ENCODE measurements at places on chromosomes 11 and 22.

DNA sequence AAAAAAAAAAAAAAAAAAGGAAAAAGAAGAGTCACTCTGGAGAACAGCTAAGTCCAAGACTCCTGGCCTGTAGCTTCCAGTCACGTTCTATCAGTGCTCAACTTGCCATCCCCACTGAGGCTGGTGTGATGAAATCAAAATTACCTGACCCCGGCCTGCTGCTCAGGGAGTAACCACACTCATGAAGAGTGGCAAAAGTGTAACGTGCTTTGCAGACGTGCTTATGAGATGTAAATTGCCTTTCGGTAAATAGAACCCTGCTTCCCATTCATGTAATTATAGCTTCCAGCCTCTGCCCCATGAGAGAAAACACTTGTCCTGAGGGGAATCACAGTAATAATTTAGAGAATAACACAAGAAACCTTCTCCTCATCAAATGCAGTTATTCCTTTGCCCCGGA lies 28.2 kb upstream of the CHKA start:
- no peak for DNase-seq

GRCh38 chr22:49310354-49310753 lies 517.3 kb downstream of the BRD1 start:
- DNase-seq = no peak

DNA sequence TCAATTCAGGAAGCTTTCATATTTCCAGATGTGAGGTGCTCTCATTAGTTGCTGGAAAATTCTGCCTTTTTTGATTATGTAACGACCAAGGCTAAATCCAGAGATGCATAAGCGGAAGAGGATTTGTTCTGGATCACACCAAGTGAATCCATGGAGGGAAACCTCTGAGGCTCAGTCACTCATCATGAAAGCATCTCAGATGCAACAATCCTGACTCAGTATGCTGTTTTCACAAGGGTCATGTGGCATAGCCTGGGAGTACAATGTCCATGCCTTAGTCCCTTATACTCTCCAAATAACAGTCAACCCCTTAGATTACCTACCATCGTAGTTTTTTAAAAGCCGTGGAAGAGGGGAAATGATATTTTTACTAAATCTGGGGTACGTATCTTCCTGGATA lies 445.6 kb downstream of the NTM start:
- DNase-seq = no peak

GRCh38 chr11:10233581-10233980 lies 60.4 kb downstream of the SBF2 start:
- no peak for DNase-seq

DNA sequence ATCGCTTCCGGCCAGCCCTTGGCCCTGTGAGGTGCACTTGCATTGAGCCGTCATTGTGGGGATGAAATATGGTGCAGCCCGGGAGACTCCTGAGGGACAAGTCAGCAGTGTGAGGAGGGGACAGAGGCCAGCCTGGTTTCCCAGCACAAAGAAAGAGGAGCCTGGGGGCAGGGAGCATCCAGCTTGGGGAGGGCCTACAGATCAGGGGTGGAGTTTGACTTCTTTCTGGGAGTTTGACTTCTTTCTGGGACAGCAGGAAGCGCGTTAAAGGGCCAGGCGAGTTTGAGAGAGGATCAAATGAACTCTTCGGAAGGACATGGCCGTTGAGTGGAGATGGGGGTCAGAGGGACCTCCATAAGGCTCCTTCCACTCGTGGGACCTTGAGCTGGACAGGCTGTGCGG lies 91.9 kb downstream of the LRRC32 start:
- no peak for DNase-seq

DNA sequence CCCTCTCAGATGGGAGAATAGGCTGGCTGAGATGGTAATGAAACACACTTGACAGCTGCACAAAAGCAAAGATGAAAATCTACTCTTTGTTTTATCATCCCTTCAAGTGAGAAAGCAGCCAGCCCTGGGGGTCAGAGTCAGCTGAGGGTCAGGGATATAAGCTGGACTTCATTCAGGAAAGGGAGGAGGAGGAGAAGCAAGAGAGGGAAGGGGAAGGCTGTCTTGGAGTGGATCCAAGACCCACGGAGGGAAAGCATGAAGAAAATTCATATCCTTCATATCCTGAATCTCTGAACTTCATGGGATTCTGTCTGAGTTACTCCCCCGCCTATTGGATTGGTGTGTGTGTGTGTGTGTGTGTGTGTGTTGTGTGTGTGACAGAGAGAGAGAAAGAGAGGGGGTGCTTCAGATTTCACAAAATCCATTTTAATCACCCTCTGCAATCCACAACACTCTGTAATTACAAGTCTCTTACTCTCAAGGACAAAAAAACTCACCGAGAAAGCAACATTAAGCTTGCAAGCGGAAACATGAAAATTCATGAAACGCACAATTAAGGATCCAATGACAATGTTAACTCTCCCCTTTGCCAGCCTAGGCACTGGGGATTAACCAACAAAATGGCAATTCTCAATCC lies 327.7 kb downstream of the TENM4 start:
- no peak for DNase-seq

Data from prostate gland (tissue), 2 donors.